Muscle of leg (tissue), 16 donors: ENCODE measurements at places on chromosomes 13 and 19.

DNA sequence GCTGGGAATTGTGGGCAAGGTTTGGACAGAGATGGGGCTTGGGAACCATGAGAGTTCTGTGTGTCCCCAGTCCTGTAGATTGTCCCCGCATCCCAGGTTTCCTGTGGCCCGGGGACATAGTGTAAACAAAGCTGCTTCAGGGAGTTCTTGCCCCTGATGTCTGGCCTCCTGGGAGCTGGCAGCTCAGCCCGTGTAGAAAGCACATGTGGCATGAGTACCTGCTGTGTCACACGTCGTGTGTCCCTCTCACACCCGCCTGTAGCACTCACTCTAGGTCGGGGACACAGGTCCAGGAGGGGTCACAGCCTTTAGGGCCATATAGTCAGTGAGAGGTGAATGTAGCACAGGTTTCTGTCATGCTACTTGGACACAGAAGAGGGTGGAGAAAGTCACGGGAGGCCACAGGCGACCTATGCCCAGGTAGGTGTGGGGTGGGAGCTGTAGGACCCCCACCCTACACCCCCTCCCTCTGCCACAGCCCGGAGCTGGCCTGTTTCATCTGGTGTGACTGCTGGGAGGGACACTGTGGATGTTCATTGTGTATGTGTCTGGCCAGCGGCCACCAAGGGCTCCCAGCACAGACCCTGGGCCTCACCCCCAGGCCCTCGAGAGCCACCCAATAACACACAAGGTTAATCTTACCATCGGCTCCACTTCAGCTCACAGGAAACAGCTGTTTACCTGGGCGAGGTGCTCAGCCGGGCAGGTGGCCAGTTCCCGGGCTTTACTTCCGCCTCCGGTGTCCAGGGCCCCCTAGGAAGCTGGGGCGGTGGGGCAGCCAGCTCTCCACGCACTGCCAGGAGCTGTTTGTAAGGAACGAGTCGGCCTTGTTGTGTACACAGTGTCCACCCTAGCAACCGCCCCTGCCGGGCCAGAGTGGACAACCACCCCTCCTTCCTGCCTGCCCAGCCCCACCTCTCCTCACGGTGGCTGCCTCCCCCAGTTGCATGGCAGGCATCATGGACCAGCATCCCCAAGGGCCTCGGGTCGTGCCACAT, 49.7 kb downstream of the COMP start:
- DNase-seq, result peak; percentile 81

- DNase-seq, result no peak
These were observed 278.6 kb upstream of the EDNRB start for GRCh38 chr13:78197231-78197630.

- no peak for DNase-seq
These were observed 136.0 kb downstream of the SOX1 start for GRCh38 chr13:112202966-112203365.

DNA sequence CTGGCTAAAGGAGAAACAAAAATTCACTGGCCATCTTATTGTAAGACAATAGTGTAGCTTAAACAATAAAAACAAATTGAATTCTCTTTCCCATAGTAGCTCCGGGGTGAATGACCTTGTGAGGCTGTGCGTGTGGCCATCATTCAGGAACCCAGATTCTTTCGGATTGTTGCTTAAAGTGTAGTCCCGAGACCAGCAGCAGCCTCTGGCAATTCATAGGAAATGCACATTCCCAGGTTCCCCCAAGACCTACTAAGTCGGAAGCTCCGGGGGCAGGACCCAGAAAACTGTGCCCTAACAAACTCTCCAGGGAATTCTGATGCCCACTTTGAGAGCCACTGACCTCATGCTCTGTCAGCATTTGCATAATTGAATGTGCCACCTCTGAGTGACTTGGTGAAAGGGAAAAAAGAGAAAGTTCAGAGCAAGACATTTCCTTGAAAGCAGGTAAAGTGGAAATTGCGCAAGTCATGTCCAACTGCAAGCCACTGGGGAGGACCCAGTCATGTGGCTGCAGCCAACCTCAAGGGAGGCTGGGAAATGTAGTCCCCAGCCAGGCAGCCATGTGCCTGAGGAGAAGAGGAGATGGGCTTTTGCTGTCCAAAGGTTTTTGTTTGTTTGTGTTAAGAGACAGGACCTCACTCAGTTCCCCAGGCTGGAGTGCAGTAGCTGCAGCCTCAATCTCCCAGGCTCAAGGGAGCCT, 50.7 kb upstream of the PNMA8B start:
- peak; percentile 40 for DNase-seq

DNA sequence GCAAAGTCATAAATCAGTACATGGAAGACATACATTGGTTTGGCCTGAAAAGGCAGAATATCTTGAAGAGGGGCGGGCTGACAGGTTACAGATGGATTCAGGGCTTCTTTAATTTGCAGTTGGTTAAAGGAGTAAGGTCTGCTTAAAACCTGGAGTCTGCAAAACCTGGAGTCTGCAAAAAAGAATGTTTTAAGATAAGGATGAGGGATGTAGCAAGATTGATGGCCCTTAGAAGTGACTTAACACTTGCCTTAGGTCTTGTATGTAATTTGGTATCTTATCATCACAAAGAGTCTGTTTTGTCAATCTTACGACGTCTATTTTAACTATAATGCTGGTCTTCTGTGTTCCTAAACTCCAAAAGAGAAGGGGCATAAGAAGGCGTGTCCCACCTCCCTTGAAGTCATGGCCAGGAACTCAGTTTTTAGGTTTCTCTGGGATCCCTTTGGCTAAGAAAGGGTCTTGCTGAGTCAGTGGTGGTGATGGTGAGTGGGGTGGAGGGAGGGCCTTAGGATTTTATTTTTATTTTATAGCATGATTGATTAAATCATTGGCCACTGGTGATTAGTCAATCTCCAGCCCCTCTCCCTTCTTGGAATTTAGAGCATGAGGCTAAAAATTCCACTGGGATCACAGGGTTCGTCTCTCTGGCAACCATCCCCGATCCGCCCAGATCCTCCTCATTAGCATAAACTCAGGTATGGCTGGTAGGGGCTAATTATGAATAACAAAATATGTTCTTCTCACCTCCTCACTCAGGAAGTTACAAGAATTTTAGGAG, 10.1 kb upstream of the HAS1 start:
- no peak for DNase-seq

DNA sequence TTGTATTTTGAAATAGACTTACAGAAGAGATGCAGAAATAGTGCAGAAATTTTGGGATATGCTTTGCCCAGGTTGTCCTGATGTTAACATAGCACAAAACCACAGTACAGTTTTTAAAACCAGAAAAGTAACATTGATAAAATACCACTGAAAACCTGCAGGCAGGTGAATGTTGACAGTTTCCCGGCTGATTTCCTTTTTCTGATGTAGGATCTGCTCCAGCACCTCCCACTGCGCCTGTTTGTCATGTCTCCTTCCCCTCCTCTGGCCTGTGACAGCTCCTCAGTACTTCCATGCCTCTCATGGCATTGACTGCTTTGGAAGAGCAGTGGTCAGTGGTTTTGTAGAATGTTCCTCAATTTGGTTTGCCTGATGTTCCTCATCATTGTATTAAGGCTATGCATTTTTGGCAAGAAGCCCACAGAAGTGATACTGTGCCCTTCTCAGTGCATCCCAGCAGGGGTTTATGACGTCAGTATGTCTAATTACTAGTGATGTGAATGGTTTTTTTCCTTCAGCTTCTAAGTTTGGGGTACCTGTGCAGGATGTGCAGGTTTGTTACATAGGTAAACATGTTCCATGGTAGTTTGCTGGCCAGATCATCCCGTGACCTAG, 31.0 kb downstream of the TDRD12 start:
- DNase-seq, result peak; percentile 4

DNA sequence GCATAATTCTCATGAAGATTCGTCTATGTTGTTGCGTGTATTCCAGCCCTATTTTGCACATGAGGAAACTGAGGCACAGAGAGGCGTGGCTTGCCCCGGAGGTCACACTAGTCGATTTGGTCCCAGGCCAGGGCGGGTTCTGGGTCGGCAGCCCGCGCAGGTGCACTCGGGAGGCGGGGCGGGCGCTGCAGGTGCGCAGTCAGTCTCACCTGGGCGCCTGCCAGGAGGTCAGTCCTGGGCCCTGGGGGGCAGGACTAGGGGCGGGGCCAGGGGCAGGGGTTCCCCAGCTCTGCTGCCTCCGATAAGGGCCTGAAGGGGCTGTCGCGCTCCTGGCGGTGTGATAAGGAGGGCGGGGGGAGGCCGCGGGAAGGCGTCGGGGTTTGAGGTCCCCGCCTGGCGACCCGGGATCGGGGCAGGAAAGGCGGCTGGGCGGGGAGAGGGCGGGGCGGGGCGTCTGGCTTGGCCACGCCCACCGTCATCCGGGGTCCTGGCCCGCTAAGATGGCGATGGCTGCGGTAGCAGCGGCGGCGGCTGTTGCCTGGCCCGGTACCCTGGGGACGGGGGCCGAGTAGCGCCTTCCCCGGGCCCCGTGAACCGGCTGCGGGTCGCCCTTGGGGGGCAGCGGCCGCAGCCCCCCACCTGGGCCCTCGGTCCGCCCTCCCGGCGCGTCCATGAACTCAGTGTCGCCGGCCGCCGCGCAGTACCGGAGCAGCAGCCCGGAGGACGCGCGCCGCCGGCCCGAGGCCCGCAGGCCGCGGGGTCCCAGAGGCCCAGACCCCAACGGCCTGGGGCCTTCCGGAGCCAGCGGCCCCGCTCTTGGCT, at the start of gene ATG4D:
Gene ATG4D, plus strand, starts transcription at position 485 of the 822 bp plus-strand sequence. Its CDS starts 187 bp downstream, at position 672.
- peak; percentile 83 for DNase-seq

DNA sequence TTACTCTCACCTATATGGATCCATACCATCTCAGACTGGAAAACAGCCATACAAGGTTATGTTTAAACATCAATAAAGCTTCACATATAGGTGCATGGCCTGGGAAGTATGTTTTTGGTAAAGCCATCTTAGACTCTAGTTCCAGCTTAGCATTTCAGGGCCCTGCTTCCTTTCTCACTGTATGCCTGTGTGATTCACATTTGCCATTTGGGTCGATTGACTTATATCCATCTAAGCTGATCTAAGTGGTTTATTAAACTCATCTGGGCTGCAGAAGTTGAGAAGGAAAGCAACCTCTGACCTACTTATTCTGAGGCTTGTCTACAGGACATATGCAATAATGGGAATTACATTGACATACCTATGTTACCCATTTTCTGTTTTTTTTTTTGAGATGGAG, 33.5 kb downstream of the ZNF506 start:
- no peak for DNase-seq

- no peak for DNase-seq
These were observed 482.2 kb upstream of the NBEA start for GRCh38 chr13:34459856-34460255.

DNA sequence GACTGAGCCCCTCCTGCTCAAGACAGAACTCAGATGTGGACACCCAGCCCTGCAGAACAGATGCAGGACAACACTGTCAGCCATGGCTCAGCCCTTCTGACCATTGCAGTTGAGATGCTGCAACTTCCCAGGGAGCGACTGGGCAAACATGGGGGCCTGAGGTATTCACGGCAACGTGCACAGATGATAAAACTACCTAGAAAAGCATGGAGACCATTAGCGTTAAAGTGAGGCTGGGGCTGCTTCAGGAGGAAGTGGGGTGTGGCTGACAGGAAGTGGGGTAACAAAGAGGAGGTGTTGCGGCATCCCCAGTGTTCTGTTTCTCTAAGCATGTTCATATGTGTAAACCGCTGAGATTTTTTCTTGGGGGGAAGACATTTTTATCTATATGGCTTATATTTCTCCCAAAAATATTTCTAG, 1.3 kb upstream of the SIGLEC9 start:
- no peak for DNase-seq

- no peak for DNase-seq
These were observed 804 bp upstream of the MIER2 start for GRCh38 chr19:345320-345879.

DNA sequence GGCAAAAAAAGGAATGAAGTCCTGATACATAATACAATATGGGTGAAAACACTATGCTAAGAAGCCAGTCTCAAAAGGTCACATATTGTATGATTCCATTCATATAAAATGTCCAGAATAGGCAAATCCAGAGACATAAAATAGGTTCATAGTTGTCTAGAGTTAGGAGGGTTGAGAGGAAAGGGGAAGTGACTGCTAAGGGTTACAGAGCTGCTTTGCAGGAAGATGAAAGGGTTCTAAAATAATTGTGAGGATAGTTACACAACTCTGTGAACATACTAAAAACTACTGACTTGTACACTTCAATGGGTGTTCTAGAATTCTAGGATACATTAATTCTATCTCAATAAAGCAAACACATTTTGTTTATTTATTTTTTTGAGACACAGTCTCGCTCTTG, 25.7 kb downstream of the CAB39L start:
- no peak for DNase-seq

- no peak for DNase-seq
These were observed 61.1 kb downstream of the KCNC3 start for GRCh38 chr19:50268041-50268440.

DNA sequence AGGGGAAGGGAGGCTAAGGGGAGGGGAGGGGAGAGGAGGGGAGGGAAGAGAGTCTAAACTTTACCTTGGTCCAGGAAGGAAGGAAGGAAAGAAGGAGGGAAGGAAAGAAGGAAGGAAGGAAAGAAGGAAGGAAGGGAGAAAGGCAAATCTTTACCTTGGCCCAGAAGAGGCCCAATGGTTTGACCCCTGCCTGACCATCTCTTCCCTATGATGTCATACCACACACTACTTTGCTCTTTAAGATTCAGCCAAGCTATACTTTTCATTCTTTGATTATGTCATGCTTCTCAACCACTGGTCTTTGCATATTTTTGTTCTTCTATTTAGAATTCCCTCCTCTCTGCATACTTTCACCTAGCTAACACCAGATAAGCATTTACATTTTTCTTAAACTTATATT, 1077.5 kb downstream of the PCDH9 start:
- no peak for DNase-seq

DNA sequence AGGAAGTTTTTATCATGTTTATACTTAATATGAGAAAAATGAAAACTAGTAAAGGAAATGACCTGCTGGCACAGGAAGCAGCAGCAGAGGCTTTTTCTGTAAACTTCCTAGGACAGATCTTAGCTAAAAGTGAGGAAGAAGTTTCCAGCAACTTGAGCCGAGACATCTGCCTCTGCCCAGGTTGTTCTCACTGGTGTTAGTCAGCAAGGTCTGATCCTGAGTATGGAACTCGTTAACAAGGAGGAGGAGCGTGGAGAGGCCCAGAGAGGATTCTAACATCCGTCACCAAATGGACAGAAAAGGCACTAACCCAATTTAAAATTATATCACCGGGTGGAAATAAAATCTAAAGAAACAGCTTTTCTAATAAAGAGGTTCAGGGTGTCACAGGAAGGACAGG, 43.6 kb downstream of the PHF11 start:
- DNase-seq, result no peak

DNA sequence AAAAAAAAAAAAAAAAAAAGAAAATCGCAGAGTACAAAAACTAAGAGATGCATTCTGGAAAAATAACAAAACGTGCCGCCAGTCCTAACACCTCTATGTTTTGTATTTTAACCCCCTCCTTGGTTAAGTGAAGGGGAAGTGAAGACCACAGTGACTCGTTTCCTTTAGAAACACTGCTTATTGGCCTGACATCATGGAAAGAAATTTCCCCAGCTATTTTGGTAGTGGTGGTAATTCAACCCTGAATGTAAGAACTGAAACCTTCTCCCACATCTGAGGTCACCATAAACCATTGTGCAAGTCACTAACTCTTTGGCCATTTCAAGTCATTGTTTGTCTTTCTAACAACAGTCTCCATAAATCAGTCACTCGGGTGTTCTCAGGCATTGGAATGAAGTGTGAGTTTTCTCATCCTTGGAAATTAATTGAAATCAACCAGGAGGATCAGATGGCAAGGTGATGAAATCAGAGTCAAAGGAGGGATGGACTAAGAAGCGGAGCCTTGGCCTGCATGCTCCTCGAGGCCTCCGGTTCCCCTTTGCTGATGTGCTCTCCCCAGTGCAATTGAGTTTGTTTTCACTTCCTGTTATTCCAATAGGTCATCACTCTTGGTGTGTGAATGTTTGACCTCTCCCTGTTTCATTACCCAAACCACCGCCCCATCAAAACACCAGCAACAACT, 443.9 kb downstream of the FGF9 start:
- DNase-seq, result peak; percentile 55
